Neuronal stem cell (in vitro differentiated cells): ENCODE measurements at places on chromosomes 5 and 9.

DNA sequence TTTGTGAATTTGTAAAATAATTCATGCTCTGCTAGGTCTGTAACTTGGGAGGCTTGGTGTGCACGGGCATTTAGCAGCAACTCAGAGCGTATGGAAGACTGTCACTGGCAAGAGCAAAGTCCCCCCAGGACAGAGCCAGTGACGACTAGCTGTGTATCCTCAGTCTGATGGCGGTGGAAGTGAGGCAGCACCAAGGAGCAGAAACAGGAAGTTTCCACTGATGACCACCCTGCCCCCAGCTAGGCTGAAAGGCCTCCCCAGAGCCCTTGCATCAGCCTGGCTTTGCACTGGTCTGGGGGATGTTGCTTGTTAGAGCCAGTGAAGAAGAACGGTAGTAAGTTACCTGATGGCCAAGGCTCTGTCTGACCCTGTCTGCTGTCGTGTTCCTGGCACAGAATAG lies 66.8 kb upstream of the ABL1 start:
- no peak for DNase-seq

- DNase-seq: no peak
Observed at GRCh38 chr5:10868956-10869355, 107.9 kb upstream of the DAP start.

- DNase-seq: no peak
Observed at GRCh38 chr5:148848393-148849031, 22.1 kb downstream of the ADRB2 start.

GRCh38 chr9:130126721-130127433 lies 45.3 kb upstream of the NCS1 start:
- no peak for DNase-seq

GRCh38 chr9:76101491-76101890 lies 211.0 kb downstream of the PCSK5 start:
- DNase-seq: no peak

DNA sequence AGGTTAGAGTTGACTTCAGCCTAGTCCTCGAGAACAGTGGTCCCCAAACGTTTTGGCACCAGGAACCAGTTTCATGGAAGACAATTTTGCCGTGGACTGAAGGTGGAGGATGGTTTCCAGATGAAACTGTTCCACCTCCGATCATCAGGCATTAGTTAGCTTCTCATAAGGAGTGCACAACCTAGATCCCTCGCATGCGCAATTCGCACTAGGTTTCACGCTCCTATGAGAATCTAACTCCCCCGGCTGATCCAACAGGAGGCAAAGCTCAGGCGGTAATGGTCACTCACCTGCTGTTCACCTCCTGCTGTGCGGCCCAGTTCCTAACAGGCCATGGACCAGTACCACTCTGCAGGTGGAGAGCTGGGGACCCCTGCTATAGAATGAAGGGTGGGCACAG lies 163.6 kb downstream of the CDH6 start:
- no peak for DNase-seq

- peak; percentile 84 for DNase-seq
Observed at GRCh38 chr5:108727651-108728565, 19.8 kb upstream of the FER start.

DNA sequence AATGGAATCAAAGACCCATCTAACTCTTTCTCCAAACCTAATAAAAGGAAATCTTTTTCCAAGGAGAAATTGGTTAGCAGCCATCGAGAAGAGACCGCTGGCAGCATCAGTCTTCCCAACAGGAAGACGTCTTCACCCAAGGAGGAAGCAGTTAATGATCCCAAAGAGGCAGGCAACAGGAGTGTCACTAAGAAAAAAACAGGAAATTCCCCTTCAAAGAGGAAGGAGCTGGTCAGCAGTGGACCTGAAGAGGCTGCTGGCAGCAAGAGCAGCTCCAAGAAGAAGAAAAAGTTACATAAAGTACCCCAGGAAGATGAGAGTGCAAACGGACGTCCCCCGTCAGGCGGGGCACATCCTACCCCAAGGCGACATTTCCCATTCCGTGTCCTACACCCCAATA lies 143.7 kb downstream of the ELAVL2 start:
- no peak for DNase-seq

DNA sequence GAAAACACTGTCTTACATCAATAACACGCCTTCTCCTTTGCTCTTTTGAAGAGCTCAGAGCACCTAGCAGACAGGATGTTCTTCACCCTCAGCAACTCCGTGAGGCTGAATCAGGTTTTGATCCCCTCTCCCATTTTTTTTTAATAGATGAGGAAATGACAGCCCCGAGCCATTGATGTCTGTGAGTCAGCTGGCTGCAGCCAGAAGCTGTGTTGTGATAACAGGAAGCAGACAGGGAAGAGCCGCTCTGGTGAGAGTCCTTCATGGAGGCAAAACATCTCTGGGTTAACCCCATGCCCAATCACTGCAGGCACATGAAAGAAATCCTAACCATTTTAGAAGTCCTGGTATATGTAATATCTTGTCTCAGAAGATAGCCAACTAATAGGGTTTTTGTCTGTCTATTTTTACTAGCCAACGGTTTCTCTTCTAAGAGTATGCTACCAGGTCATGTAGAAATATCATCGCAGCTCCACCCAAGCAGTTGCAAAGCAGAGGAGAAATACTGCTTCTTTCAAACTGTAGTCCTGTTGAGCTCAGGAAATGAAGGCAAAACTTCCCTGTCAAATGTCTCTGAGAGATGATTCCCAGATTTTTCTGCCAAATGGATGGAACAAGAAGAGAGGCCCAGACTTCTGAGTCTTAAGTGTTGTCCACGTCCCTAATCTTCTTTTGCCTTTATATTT lies 568.9 kb downstream of the CCDC171 start:
- no peak for DNase-seq

- DNase-seq: no peak
Observed at GRCh38 chr5:40521925-40522324, 157.8 kb upstream of the PTGER4 start.

GRCh38 chr5:136424835-136425584 lies 59.7 kb upstream of the TRPC7 start:
- DNase-seq: peak; percentile 79

- DNase-seq: no peak
Observed at GRCh38 chr5:148962761-148963324, 100.0 kb downstream of the SH3TC2 start.

GRCh38 chr9:136107155-136107952 lies 11.3 kb downstream of the TMEM250 start:
- DNase-seq: no peak

- DNase-seq: no peak
Observed at GRCh38 chr9:3288686-3289085, 237.1 kb downstream of the RFX3 start.

- DNase-seq: no peak
Observed at GRCh38 chr9:86730163-86730928, 217.0 kb downstream of the GAS1 start.

- no peak for DNase-seq
Observed at GRCh38 chr5:139091439-139092156, 106.6 kb downstream of the SIL1 start.

- no peak for DNase-seq
Observed at GRCh38 chr5:115962565-115963402, 509 bp downstream of the LVRN start.

GRCh38 chr5:125316915-125317535 lies 570.6 kb upstream of the ZNF608 start:
- DNase-seq: no peak

DNA sequence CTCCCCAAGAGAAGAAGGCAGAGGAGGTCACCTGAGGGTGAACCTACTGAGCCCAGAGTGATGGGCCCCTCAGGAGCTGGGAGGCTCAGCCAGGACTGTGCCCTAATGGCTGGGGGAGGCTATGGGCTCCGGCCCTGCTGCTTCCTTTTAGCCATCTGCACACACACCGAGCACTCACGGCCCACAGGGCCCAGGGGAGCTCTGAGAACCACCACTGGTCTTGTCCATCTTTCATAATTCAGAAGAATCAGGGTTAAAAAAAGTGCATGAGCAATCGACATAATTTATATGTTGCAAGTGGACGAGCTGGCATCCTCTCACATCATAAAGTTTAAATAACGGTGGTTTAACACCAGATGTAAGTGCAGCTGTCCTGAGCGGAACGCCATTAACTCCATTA lies 162.1 kb downstream of the FSTL4 start:
- DNase-seq: no peak

DNA sequence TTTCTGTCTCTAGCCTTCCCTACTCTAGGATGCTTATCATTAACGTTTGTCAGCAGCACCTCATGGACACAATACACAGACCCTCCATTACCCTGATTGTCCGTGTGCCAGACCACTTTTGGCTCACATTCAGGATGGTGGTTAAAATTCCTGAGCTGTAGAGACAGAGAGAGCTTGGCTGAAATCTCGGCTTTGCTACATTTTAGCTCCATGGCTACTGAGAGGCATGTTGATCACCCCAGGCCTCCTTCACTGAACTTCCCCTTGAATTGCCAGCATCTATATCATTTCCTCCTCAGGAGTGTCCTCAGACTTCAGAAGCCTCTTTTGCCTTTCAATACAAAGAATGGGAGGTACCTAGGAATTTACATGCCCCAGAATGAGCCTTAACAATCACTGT lies 104.7 kb upstream of the ISL1 start:
- no peak for DNase-seq

DNA sequence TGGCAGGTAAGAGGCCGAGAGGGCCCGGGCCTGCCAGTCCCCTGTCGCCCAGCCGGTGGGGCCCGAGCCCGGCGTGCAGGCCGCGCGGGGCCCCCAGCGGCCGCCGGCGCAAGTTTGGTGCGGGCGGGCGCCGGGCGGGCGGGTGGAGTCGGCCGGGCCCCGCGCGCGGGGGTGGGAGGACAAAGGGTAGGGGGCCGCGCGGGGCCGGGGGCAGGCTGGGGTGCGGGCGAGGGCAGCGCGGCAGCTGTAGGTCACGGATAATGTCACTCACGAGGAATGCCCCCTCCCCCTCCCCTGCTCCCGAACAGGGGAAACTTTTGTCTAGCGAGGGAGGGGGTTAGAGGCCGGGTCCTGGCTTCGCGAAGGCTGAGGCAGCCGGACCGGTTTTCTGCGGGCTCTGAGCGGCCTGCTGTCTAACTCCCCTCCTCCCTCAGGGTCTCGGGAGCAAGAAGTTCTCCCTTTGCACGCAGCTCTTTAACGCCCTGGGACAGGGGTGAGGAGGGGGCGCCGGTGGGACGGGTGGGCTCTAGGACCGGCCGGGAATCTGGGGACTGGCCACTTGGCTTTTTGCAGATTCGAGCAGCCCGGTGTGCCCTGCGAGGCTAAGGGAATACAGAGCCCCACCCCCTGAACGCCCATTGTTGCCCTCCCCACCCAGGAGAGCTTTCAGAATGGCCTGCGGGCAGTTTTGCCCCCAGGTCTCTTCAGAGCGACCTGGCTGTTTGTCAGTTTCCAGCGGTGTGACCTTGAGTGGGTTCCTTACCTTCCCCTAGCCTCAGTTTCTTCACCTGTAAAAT lies 21.3 kb upstream of the NDST1 start:
- peak; percentile 82 for DNase-seq

DNA sequence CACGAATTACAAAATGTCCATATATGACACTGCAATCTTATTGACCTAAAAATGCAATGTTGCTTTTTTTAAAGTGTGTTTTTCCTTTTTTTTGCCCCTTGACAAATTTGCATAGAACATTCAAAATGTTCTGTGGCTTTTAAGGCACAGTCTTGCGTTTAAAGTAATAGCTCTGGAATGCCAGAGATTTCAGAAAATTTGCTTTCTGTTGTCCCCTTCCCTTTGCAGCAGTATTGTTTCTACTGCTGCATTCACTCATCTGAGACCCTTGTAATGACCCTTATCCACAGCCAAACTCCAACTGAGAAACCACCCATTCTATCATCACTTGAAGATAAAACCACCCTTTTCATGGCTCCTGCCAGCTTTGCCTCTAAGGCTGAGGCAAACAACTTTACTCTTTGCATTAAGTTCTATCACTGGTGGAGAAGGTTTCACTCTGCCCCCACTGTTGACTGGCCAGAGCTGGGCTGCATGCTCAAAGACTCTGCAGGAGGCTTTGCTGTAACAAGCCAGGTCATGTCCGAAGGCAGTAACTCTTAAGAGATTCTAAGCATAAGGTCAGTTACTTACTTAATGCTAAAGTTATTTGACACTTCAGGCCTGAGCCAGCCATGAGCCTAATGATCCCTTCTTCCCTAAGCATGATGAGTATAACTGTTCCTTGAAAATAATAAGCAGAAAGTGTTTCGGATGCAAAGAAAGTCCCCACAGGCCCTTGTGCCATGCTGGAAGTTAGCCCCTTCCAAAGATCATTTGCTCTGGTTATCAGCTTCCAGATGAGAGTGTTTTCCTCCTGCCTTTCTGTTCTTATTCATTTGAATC lies 101.9 kb downstream of the CD180 start:
- DNase-seq: no peak

DNA sequence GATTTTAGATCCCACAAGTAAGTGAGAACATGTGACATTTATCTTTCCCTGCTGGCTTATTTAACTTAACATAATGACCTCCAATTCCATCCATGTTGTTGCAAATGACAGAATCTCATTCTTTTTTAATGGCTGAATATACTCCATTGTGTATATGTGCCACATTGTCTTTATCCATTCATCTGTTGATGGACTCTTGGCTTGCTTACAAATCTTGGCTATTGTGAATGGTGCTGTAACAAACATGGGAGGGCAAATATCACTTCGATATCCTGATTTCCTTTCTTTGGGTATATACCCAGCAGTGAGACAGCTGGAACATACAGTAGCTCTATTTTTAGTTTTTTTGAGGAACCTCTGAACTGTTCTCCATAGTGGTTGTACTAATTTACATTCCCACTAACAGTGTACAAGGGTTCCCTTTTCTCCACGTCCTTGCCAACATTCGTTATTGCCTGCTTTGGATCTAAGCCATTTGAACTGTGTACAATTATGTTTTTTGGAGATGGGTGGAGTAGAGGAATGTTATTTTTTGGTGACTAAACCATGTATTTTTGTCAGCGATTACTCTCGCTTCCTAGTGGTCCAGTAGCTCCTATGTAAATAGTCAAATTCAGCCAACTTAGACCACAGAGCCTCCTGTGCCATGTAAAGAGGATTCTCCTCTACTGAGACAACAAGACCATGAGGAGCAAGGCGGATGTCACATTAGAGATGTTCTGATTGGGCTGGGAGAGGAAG lies 60.6 kb downstream of the TNFSF15 start:
- no peak for DNase-seq

DNA sequence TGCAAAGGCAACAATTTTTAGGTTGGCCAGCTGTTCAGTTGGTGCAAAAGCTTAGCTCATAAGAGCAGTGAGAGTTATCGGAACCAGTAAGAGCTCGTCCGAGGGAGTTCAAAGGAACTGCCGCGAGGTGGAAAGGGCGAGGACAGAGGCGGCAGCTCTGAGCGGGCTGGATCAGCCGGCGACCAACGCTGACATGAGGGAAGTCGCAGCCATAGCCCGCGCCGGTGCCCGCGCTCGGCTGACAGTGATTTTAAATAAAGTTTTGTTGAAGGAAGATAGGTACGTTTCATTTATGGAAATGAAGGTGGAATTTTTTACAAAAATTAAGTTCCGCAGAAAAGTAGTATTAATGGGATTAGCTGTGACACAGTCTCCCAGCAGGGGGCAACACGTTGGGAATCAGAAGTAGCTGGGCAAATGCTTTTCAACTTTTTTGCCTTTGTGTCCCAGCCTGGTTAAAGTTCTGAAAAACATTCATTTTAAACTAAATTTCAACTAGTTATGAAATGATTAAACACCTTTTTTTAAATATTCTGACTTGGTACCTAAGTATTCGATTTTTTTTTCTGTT lies 43.2 kb downstream of the FBXO4 start:
- no peak for DNase-seq

- no peak for DNase-seq
Observed at GRCh38 chr9:2227144-2227867, 212.2 kb downstream of the SMARCA2 start.
